Ureter (tissue), 1 donor: ENCODE measurements at places on chromosomes 12 and 14.

DNA sequence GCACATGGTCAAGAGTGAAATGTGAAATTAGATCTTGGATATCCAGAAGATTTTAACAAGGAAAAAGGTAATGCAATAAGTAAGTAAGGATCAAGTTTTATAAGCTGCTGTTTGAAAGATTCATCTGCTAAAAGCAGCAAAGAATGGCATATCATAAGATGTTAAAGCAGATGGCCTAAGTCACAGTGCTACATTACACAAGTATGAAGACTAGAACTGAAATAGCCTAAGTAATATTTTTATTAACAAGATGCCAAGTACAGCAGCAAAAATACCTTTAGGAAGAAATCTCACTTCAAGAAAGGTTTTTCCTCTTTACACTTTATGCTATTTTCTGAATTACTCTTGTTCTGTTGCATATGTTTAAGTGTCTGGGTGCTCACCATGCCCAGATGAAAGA, 414.1 kb downstream of the MDGA2 start:
- DNase-seq = no peak

GRCh38 chr14:40630471-40630870, 976.2 kb upstream of the LRFN5 start:
- DNase-seq = no peak

- DNase-seq = no peak
These were observed 40.2 kb downstream of the ACACB start for GRCh38 chr12:109156586-109156985.

DNA sequence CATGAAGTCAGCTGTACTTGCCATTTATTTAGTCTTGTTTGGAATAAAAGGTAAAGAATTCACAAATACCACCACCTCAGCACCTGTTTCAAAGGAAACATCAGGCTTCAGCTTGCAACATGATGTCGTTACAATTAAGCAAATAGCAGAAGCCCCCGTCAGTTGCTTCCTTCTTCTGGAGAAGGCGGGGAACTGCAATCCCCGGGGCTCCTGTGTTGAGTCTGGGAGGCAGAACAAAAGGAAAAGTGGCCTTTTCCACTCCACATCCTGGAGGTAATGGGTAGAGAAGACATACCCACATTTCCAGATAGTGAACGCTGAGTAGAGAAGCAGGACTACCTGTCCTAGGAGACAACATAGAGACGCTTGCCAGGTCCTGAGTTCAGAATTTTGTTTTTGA, 92.8 kb downstream of the DNAH10 start:
- DNase-seq = no peak

- no peak for DNase-seq
These were observed 23.3 kb upstream of the CCER1 start for GRCh38 chr12:90978117-90978770.

GRCh38 chr14:95260537-95261361, 59.0 kb downstream of the CLMN start:
- no peak for DNase-seq

DNA sequence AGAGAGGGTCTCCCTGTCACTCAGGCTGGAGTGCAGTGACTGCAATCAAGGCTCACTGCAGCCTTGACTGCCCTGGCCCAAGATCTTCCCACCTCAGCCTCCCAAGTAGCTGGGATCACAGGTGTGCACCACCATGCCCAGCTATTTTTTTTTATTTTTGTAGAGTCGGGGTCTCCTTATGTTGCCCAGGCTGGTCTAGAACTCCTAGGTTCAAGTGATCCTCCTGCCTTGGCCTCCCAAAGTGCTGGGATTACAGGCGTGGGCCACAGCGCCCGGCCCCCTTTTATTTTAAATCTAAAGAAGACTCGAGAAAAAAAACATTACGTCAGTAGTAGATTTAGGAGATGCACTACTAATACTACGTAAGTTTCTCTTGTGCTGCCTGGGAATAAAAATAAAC, 14.3 kb downstream of the FOS start:
- no peak for DNase-seq

DNA sequence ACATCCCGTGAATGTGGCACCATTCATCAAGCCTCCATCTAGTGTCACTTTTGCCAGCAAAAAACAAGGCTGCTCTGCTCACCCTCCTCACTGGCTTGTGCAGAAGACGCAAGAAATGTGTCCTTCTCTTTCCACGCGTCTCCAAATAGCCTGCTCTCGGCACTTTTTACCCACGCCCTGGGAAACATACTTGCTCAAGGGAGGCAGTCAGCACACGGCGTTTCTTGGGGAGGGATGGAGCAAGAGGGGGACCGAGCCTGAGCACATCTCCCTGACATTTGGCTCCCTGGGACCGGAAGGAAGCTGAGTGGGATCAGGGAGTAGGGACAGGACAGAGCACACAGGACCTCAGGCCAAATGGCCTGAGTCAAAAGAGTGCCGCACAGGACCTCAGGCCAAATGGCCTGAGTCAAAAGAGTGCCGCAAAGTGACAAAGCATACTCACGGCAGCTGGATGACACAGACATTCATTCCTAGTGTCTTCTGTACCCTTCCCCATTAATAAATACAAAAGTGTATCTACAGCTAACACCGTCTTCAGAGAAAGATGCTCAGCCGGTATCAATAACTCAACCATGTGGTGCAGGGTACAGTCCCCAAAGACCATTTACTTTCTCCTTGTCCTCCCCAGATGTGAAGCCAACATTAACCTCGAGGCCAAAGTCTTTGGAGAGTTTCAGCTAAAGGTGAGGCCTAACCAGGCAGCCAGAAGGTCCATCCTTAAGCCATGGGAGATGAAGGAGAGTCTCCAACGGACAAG, 7.1 kb downstream of the BCL11B start:
- DNase-seq = no peak
